Stimulated activated CD8-positive, alpha-beta memory T cell treated with anti-CD3 and anti-CD28 coated beads, Interleukin-2, amount 100 ng/mL, for 1 hour (primary cell): ENCODE measurements at places on chromosomes 7 and 10.

DNA sequence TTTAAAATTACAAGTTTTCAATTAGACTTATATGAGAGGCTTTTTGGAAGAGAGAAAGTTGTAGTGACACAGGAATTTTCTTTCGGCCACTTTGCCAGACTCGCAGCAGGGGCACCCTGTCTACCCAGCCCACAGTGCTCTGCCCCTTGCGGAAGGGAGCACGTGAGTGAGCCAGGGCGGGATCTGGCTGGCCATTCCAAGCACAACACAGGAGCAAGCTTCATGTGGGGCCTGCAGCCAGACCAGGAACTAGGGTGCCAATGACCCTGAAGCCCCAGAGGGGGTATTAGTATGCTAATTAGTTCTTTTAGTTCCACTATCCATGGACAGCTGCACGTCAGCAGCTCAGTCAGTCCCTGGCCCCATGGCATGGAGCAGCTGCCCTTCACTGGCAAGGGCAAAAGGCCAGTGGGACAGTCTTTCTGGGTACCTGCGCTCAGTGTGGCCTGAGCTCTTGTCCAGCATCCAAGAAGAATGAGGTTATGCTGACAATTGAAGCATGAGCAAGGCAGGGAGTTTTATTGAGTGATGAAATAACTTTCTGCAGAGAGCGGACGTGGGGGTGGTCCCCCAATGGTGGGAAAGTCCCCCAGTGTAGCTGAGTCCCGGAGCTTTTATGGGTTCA, 251.1 kb upstream of the CSTF2T start:
- DNase-seq = no peak

DNA sequence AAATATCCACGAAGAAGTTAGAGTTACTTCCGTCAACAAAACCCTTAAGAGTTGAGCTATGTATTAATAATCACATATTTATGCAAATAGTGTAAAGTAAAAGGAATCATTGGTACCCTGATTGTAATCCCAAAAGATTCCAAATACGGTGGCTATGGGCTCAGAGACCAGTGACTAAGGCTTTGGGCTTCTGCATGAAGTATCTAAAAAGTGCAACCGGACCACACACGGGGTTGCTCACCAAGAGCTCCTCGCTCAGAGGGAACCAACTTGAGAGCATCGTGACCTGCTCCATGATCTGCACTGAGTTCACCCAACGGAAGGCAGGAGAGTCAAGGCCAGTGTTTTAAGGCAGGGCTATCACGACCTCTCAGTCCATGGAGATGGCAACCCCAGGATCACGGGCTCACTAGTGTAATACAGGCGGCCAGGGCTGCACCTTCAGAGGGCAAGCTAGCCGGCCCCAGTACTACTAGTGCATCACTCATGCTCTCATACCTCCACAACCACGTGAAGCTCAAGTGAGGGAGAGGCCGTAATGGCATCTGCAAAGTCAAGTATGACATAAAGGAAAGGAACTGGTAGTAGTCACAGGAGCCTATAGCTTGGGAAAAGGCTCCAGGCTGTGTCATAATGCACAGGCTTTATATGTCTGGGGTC, 77.1 kb upstream of the CAMK2B start:
- DNase-seq = no peak

DNA sequence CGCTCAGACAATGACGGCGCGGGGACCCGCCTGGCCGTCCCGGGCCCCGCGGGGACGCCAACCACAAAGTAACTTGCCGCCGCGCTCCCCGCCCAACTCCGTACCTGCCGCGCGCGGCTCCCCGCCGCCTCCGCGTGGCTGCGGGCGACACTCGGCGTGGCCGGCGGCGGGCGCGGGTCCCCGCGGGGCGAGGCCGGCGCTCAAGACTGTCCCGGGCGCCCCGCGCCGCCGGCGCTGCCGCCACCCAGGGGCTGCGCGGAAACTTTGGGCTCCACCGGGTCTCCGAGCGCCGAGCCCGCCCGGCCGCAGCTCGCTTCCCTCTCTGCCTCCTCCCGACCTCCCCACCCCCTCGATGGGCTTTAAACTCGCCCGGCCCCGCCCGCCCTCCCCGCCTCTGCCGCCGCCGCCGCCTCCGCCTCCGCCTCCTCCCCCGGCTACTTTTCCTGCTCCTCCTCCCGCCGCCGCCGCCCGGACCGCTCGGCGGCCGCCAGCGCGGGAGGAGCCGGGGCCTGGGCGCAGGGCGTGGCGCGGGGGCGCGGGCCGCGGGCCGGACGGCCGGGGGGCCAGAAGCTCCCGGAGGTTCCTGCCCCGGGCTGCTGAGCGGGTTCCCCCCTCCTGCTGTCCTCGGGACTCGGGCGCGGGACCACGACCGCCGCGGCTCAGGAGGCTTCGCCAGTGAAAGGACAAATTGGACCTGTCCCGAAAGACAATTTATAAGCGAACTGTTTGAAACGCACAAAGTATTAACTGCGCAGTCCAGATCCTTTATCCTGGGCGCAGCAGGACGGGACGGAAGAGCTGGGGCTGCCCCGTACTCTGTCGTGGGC, 10.6 kb upstream of the GRB10 start:
- no peak for DNase-seq

DNA sequence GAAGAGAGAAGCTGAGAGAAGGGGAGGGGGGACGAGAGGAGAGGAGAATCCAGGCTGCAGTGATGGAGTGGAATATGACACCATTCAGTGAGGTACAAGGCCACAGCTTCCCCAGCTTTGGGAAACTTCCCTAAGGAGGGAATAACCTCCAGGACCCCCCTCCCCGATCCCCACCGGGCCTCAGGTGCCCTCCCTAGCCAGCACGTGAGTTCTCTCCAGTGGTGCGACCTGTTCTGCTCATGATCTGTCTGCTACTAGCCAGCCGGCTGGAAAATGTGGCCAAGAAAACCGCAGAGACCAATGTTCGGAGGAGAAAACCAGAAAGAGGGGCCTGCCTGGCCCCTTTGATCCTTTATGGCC, 39.9 kb upstream of the AGK start:
- DNase-seq = no peak

DNA sequence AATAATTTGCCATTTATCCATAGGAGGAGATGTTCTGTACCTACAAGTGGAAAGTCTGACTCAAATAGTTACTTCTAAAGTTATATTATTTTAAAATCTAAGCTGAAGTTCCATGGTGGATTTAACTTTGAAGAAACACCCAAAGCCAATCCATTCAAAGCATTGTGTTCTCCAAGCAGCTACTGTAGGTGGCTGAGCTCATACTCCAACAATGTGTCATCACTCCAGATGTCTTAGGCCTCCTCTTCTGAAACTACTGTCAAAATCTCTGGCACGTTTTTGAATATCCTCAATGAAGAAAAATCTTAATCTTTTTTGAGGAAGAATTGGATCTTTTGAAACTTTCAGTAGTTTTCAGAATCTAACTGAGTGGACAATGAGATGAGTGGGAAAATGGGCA, 169.1 kb downstream of the PTEN start:
- DNase-seq = no peak
